T-helper 22 cell (primary cell): ENCODE measurements at places on chromosomes 3 and 15.
A peak's percentile ranks its signal among the peaks of the same experiment; 100 is the strongest.

- no peak for DNase-seq
Observed at GRCh38 chr15:99955181-99955525, 221.9 kb upstream of the LYSMD4 start.

- no peak for DNase-seq
Observed at GRCh38 chr3:45095916-45096526, 50.2 kb downstream of the CDCP1 start.

DNA sequence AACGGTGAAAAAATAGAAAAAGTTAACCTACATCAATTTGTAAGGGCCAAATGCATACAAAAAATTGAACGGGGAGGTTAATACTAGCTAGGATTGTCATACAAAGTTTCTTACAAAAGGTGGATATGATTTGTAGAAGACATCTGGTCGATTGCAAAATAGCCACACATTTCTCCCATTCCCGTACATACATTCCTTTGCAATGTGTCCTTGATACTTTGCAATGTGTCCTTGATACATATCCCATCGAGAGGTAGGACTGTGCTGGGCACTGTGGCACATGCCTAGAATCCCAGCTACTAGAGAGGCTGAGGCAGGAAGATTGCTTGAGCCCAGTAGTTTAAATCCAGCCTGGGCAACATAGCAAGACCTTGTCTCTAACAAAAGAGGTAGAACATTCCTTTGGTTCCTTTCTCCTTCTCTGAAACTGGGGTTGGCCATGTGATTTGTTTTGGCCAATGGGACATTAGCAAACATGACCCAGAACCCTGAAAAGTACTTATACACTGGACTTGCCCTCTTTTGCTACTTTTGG is 9.5 kb downstream of the TTBK2 start:
- no peak for DNase-seq

- no peak for DNase-seq
Observed at GRCh38 chr3:119346076-119346496, 51.9 kb downstream of the ARHGAP31 start.

- DNase-seq: no peak
Observed at GRCh38 chr3:64814351-64814750, 126.6 kb upstream of the ADAMTS9 start.

DNA sequence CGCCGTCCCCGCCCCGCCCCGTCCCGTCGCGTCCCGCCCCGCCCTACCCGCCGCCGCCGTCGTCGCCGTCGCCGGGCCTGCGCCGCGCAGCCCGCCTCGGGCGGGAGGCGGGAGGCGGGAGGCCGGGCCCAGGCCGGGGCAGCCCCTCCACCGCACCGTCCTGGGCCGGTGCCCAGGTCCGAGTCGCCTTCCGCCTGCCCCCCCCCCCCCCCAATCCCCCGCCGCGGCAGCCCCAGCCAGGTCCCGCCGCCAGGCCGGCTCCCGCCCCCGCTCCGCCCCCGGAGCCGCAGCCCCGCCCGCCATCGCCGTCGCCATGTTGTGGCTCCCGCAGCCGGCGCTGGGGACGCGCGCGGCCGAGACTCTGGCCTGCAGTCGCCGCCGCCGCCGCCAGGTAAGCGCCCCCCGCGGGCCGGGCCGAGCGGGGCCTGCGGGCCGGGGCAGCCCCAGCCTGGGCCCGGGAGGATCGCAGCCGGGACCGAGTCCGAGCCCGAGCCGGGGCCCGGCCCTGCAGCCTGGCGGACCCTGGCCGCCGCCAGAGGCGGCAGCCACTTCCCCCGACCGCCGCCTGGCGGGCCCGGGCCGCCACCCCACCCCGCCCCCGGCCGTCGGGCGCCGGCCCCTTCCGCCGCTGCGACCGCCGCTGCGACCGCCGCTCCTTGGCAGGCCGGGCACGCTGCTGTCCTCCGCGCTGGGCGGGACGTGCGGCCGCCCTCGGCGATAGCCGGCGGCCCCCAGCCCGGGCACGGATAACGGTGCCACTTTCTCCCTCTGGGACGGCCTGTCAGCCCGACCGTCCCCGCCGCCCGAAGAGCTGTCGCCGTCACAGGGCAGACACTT is at the start of gene ZNF592:
Gene ZNF592, plus strand, starts transcription at position 319 of the 837 bp plus-strand sequence. CDS start 34,084 bp downstream, outside the sequence.
- peak; percentile 72 for DNase-seq

DNA sequence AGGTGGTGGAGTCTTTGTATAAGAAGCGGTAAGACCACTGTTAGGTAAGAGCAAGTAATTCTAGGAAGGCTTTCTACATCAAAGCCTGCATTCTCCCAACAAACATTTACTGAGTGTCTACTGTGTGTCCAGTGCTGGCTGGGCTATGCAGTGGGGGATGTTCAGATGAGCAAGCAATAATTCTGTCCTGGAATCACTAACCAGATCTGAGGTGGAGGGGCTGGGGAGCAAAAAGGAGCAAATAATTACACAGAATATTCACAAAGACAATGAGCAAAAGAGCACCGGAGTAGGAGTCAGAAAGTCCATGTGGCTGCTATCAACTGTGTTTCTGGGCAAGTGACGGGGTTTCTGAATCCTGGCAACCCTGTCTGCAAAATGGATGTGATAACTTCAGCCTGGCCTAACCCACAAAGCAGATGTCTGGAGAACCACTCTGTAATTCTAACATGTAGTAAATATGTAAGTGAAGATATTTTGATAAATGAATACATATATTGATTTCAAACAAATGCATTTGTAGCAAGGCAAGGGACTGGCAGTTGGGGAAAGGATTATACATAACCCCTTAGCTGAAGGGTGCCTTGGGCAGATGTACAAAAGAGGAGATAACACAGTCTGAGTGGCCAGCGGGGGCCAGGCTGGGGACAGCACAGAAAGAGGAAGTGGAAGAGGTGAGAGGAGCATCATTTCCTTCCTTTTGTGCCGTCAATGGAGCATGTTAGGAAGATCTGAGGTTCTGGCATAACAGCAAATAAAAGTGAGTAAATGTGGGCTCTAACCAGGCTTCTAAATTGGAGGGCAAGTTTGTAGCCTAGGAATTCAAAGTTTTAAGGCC is 28.8 kb downstream of the CYP8B1 start:
- no peak for DNase-seq

GRCh38 chr3:14144423-14145075 is 19.7 kb downstream of the TMEM43 start:
- DNase-seq: peak; percentile 75

GRCh38 chr15:70475921-70476320 is 287.4 kb downstream of the UACA start:
- no peak for DNase-seq

DNA sequence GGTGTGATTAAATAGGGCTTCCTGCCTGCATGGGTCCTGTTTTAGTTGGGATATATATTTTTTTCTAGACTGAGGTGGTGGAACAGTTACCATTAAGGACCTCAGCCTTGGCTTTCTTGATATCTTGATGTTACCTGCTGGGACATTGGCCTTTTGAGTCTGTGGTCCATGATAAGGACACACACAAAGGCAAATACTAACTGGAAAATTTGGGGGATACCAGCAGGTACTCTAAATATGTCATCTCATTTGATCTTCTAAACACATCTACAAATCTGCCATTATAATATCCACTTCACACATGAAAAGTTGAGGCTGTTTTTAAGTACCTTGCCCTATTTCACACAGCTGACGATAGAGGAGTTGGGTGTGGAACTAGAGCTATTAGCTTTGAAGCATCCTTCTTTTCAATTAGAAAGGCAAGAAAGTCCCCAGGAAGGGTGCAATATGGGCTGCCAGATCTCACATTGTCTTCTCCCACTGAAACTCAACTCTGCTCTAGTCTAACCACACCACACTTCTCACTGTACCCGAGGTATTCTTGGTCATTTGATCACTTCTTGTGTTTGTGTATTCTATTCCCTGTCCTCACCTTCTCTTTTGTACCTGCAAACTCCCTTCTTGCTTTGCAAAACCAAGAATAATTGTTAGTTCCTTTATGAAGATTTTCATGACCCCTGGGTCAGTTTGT is 288.3 kb upstream of the ICE2 start:
- DNase-seq: no peak

DNA sequence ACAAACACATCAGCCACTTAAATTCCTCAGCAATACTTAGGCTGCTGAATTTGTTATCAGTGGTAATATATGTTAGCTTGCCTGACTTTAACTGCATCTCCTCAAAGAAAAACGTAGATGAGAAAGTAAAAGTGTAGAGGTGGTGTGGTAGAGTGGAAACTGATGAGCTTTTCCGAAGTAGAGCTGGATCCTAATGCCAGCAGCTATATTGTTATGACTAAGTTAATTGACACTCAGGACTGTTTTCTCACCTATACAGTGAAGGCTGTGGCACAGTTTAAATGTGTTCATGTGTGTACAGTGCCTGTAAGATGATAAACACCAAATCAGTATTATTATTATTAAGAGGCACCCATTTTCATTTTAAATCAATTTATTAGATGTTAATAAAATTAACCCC is 174.9 kb downstream of the TNIK start:
- no peak for DNase-seq

GRCh38 chr15:66291816-66292570 is 1.4 kb upstream of the DIS3L start:
- no peak for DNase-seq

- DNase-seq: no peak
Observed at GRCh38 chr3:130379274-130379673, 33.8 kb downstream of the COL6A5 start.

DNA sequence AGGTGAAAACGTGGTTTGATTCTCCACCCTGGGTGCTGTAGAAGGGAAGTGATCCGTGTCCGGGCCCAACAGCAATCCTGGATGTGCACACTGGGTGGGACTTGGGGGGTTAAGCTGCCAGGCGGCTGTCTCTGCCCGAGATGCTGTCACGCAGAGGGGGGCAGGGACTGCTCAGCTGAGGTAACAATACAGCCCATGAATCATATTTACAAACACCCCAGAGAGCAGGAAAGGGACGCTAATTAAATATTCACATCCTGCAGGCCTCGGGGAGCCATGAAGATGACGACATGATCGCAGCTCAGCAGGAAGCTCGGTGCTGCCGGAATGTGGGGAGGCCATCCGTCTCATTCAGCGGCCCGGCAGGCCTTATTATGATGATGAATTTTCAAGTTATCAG is 17.9 kb upstream of the CRABP1 start:
- no peak for DNase-seq

DNA sequence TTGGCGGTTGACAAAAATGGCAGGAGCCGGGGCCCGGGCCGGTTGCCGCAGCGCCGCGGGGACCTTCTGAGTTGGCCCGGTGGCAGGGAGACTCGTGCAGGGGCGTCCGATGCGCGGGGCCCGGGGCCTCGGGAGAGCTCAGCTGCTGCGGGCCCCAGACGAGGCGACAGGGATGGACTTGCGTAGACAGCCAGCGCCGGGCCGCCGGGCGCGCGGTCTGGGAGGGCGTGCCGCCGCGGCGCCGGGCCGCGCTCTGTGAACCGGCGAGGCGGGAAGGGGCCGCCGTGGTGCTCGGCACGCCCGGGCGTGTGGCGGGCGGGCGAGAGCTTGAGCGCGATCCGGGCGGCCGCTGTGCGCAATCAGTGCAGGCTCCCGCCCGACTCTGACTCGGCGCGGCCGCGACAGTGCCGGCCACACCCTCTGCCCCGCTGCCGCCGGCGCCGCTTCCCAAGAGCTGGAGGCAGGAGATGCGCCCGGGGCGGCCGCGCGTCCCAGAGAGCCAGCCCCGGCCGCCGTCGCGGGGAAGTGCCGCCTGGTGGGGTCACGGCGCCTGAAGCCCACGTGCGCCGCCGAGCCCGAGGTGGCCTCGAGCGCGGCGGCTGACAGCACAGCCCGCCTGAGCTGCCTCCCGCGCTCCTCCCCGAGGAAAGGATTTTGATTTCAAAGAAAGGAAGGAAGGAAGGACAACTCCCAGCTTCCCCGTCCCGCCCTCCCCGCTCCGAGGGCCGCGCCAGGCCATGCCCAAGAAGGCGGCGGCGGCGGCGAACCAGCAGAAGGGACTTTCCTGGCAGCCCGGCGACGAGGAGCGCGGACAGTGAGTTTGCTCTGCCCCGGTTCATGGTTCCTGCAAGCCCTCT is 657 bp downstream of the TLNRD1 start:
- DNase-seq: peak; percentile 53

GRCh38 chr15:36948982-36949381 is 151.4 kb downstream of the MEIS2 start:
- DNase-seq: no peak

DNA sequence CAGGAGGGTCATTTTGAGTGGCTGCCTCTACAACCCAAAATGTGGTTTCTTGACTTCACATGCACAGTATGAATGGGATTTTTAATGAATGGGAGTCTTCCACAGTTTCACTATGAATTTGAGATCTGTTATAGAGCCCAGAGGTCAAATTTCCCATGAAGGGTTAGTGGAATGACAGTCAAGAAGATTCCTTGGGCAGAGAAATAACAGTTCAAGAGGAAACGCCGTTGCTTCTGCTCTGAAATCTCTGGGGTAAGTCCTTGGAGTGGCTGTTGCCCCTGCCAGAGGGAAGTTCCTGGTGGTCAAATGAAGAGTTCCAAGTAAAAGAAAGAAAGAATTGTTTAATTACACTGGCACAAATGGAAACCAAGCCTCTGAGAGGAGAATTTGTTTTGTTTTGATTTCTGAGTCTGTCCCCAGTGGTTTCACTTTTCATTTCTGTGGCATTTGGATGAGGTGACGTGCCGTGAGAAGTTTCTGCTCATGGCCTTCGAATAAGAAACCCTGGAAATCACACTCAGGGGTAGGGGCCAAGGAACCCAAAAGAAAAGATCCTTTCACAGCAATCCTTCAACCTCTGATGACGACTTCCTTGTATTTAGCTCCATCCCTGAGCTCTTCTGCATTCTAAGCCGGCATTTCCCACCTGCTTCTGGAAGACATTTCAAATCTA is 77.5 kb upstream of the IL12A start:
- no peak for DNase-seq

DNA sequence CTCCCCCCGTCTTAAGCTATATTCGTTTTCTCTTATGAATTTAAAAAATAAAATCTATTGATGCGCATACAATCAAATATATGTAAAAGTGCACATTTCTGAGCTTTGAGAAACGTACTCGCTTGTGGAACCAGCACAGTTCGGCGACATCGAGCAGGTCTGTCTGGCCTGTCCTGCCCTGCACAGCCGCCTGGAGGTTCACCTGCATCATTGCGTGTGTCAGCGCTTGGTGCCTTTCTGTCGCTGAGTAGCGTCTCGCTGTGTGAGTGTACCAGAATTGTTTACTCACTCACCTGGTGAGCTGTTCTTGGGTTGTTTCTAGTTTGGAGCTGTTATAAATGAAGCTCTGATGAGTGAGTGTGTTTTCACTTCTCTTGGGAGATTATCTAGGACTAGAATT is 104.0 kb downstream of the VGLL4 start:
- DNase-seq: no peak

DNA sequence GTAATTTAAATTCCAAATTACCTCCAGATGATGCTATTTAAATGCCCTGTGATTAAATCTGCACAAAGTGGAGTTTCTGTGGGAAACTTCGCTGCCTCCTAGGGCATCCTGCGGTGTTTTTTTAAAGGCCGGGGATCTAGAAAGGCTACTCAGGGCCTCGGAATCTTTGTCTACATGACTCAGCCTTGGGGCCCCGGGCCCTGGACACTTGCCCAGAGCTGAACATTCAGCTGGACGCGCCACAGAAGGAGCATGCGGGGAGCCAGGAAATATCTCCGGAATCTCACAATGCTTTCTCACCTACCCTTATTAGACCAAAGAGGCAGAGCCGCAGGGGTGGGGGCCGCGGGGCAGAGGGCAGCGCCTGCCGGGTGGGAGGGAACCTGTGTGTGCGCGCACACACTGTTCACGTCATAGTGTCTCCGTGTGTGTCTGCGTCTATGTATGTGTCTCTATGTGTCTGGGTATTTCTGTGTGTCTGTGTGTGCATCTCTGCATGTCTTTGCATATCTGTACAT is 145.5 kb upstream of the TPM1 start:
- no peak for DNase-seq

GRCh38 chr3:13548696-13549622 is at the start of gene FBLN2:
Gene FBLN2 (plus strand): TSS chr3:13549125. CDS start chr3:13570356, 21,231 bp downstream.
- DNase-seq: no peak
